Stimulated activated CD4-positive, alpha-beta T cell treated with anti-CD3 and anti-CD28 coated beads, Interleukin-12 subunit alpha, Interleukin-12 subunit beta, amount 100 ng/mL, for 24 hours (primary cell): ENCODE measurements at places on chromosomes 4 and X.

DNA sequence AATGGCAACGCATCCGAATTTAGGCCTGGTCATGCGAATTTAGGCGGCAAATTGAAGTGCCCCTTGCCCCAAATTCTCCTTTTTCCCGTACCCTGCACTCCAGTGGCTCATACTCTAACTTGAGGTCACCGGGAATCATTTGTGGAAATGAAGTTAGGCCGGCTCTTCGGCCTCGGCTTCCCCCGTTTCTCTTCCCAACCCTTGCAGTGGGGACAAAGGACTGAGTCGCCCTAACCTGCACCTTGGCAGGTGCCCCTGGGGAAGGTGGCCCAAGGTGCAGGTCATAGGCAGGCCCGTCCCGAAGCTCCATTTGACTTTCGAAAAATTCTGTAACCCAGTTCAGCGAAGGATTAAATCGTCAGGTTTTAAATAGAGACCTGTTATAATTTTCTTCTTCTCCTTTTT lies 811 bp downstream of the SRD5A3 start:
- no peak for DNase-seq

- no peak for DNase-seq
Observed at GRCh38 chr4:52263607-52264006, 212.5 kb downstream of the SPATA18 start.

DNA sequence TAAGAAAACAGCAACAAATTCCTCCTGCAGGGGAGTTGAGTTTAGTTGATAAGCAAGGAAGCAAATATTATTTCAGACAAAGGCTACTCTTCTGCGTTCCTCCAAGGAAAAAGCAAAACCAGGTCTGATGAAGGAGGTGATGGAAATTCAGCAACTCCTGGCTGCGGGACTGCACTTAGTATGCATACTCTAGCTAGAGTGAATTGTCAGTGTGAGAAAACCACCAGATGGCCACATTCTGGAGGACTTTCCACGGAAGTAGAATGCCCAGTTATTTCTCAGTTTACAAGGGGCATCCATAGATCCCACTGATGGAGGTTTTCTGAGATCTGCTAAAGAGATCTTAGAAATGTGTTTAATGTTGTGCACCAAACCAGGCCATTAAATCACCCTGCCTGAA lies 338.6 kb upstream of the PUDP start:
- no peak for DNase-seq

- DNase-seq, result no peak
Observed at GRCh38 chr4:85946821-85947220, 413.0 kb downstream of the MAPK10 start.

GRCh38 chr4:168908093-168908492 lies 102.0 kb downstream of the CBR4 start:
- no peak for DNase-seq

GRCh38 chrX:8688776-8689175 lies 43.2 kb downstream of the ANOS1 start:
- DNase-seq, result no peak

DNA sequence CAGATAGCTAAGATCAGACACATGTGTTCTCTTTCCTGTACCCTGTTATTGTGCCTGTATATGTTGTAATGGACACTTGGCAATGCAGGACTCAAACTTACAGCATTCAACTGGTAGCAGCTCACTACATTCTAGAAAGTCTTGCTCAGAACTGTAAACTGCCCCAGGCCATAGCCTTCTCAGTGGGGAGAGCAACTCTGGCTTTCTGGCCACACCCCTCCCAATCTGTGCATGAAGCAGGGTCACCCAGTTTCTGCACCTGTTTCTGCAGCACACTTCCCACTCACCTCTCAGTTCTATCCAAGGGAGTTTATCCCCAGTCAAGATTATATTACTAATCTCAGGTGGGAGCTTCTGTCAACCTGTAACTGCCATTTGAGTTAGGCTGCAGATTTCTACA lies 38.9 kb upstream of the TBX22 start:
- no peak for DNase-seq
